Left lobe of liver (tissue), 2 donors: ENCODE measurements at places on chromosomes 1 and 21. TPM values are rescaled to one million over a fixed set of nuclear protein-coding genes. Genes with fewer than 3 reads are reported as not detected.
A peak's percentile ranks its signal among the peaks of the same experiment; 100 is the strongest.

GRCh38 chr1:41241749-41242341 lies at the start of gene SCMH1:
TSS of gene SCMH1 (minus strand) at chr1:41242306. CDS start at chr1:41186133, 56,173 bp downstream.
- DNase-seq, result peak; percentile 58

Gene GPATCH2
- total RNA-seq, result 4.4 TPM

Gene S100A7
- not detected for total RNA-seq

Gene OR2T8
- total RNA-seq, result not detected

Gene ANGPTL3
- 220 TPM for total RNA-seq

Gene CRB1
- not detected for total RNA-seq
